Stimulated activated naive CD4-positive, alpha-beta T cell (primary cell): ENCODE measurements at places on chromosomes 3 and 15.

- no peak for DNase-seq
Measured at GRCh38 chr3:40585381-40586016, 60.7 kb downstream of the ZNF621 start.

GRCh38 chr3:72760225-72760624 is 88.0 kb downstream of the SHQ1 start:
- DNase-seq: no peak

- DNase-seq: no peak
Measured at GRCh38 chr15:98873441-98874218, 134.0 kb downstream of the PGPEP1L start.

GRCh38 chr15:66685638-66686150 is 16.3 kb upstream of the SMAD6 start:
- DNase-seq: no peak

DNA sequence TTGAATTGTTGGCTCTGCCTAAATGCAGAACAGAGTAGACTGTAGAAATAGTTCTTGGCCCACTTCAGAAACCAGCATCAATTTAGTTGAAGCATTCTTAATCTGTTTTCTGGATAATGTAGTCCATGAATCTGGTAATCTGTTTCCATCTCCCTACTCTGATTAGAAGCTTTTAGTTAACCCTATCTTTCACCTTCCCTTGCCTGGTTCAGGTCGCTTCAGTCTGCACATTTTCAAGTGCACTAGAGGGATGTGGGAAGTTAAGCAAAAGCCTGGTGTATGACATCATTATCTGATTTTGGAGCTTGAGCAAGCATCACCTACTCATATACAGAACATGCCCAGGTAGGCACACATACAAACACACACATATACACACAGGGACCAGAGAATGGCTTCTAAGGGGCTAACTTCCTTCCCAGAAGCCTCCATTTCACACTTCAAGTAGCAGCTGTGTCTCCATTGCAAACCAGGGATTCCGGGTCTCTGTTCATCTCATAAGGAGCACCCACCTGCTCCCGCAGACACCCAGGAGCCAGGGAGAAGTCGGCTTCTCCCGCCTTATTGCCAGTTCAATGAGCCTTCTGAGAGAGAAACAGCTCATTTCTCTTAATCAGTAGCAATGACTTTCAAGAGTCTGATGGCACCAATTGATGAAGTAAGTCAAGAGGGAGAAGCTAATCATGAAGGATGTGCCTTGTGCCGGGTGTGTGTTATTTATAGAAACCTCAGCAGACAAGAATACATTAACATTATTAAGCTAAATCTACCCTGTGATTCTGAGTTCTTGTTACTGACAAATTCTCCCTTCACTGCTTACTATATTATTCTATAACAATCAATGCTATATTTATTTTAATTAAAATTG is 347.9 kb upstream of the STAC start:
- DNase-seq: no peak

- no peak for DNase-seq
Measured at GRCh38 chr3:66196633-66197032, 24.2 kb upstream of the SLC25A26 start.

DNA sequence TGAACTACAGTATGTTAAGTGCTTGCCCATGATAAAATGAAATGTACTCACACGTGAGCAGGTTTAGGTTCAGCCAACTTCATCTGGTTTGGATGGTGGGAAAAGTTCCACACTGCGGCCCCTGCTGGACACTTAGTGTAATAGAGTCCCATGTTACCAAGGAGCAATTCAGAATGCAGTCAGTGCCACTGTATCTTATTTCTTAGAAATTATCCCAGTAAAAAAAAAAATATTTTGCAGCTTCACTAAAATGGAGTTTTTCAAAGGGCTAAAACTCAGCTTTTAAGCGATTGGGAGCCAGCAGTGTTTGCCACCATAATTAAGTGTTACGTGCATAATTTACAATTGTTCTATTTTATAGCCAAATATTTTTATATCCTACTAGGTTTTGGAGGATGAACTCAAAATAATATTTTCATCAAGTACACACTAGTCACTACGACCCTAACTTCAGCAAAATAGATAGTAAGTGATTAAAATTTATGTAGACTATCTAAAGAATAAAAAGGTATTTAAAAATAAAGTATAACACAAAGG is 371.7 kb upstream of the GBE1 start:
- peak; percentile 40 for DNase-seq

DNA sequence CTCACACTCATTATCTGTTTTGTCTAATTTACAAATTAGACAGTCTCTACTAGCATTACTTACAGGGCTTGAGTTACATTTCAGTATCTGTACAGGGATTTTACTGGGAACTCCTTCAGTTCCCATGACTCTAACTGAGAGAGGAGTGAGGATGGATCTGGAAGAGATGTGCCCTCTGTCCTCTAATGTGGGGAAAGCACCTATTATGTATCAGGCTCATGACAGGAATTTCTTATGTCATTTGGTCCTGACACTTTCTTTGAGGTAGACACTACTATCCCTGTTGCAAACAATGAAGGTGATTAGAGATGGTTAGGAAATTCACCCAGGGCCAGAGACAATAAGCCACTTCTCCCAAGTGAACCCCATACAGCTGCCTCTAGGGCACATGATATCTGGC is 10.9 kb upstream of the NCKIPSD start:
- no peak for DNase-seq

DNA sequence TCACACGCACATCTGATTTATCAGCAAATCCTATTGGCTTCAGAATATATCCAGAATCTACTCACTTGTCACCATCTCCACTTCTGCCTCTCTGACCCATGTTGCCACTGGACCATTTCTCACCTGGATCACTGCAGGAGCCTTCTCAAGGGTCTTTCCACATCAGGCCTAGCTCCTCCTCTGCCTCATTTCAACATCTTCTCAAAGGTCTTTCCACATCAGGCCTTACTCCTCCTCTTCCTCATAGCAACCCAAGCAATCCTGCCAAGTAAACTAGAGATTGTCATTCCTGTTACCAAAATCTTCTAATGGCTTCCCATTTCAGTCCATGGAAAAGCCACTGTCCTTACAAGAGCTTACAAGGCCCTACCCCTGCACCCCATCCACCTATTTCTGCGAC is 18.0 kb upstream of the DUT start:
- no peak for DNase-seq

DNA sequence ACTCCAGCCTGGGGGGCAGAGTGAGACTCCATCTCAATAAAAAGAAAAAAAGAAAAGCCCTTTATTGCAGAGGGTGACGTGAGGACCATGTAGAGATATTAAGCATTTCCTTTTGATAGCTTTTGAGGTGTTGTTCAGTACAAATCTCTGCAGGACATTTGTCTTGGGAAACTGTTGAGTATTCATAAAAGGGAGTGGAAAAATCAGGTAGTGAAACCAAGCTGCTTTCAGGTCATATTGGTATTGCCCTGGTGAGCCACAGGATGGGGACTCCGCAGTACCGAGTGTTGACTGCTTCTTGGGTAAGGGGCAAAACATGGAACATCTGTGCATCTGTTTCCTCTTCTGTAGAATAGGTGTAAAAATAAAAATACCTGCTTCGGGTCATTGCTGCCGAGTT is 9.9 kb downstream of the ITPR1 start:
- DNase-seq: no peak

DNA sequence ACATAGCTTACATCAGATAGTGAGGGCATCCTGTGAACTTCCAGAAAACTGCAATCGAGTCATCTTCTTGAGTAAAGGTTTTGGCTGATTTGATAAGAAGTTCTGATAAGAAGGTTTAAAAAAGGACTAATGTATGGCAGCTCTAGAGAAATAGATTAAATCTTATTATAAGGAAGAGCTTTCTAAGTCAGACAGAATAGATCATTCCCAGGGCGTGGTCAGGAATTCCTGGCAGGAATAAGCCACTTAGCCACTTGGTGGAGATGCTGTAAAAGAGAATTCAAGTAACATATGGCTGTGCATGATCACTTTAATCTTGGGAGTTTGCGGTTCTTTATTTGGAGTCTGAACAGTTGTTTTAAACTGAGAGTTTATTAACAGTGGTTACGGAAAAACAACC is 17.4 kb downstream of the PGBD4 start:
- no peak for DNase-seq

GRCh38 chr3:194049394-194049793 is 86.6 kb upstream of the HES1 start:
- no peak for DNase-seq

DNA sequence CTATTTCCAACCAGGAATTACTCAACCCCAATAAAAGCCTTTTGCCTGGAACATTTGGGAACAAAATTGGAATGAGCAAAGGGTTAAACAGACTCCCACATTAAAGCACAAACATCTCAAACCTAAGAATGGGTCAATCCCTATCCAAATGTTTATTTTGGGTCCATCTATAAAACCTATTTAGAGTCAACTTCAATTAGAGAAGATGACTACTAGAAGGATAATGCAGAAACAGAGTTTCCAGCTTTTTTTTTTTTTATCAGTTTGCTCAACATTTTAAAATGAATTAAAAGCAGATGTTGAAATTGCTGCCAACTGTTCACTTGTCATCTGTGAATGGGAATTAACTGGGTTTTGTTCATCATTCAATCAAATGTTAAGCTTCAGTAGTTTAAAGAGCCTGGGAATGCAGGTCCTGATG is 4.1 kb upstream of the TBC1D23 start:
- no peak for DNase-seq

- no peak for DNase-seq
Measured at GRCh38 chr3:32843510-32844321, 25.9 kb downstream of the TRIM71 start.

- no peak for DNase-seq
Measured at GRCh38 chr3:153734777-153735551, 386.2 kb upstream of the ARHGEF26 start.

- no peak for DNase-seq
Measured at GRCh38 chr15:84814916-84815315, 2.2 kb upstream of the ALPK3 start.
